ENCODE measurements at places on chromosomes 13 and 19.

DNA sequence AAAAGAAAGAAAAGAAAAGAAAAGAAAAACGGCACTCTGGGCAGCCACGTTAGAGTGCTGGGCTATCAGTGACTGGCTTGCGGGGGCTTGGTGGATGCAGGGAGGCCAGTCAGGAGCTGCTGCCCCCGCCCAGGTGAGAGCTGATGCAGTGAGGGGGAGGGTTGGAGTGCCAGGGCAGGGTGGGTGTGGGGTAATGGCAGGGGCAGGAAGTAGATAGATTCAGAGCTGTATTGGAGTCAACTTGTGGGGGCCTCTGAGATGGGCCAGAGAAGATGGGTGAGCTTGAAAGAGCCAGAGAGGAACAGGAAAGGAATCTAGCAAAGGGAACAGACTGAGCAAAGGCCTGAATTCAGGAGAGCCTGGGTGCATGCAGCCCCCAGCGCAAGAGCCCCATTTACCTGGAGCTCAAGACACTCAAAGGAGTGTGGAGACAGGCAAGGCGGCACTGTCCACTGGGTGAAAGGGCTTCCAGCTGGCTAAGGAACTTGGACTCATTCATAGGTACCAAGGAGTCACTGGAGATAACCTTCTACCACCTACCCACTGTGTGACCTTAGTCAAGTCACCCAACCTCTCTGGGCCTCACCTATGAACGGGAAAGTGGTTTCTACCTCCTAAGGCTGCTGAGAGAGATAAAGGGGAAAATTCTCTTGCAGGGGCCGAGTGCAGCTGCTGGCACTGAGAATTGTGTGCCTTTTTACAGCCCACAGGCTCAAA, 20.2 kb downstream of the VSTM2B start:
- no peak for DNase-seq

GRCh38 chr19:4327877-4328242, 10.8 kb downstream of the STAP2 start:
- no peak for DNase-seq

DNA sequence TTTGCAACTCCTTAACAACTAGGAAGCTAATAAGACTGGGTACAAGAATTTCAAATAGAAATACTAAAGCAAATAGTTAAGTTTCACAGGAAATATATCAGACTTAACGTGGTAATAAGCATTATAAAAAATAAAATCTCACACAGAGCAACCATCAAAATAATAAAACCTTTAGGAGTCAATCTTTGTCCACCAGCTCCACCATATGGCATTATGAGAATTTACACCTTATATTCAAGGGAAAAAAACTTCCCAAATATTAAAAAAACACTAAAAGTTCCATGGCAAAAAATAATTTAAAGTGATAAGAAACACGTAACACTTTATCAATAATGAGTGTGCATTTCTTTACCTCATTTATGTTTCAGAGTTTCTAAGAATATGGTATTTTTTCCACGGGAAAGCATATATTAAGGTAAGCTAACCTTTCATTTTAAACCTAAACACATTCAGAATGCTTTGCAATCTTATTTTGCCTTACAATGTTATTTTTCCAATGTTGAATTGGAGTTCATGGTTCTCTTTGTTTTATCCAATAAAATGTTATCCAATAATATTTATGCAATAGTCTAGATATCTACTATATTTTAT, 423.2 kb upstream of the SGCG start:
- DNase-seq, result no peak

DNA sequence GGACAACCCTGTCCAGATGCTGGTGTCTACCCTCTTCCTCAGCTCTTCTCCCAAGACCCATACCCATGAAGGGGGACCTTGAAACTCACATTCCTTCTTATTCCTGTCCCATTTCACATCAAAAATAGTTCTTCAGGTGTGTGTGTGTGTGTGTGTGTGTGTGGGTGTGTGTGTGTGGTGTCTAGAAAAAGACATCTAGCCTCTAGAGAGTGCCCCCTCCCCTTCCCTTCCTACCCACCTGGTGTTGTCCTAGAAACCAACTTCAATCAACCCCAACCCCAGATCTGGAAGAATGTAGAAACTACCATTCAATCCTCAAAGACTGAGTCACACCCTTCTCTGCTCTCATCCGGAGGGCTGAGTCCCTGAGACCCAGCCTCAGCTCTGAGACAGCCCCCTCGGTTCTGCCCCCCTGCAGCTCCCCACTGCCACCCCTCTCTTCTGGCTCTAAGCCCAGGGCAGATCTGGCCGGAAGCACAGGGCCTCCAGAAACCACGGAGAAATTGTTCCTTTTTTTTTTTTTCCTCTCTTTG, 3.5 kb downstream of the KCNN4 start:
- DNase-seq, result no peak

DNA sequence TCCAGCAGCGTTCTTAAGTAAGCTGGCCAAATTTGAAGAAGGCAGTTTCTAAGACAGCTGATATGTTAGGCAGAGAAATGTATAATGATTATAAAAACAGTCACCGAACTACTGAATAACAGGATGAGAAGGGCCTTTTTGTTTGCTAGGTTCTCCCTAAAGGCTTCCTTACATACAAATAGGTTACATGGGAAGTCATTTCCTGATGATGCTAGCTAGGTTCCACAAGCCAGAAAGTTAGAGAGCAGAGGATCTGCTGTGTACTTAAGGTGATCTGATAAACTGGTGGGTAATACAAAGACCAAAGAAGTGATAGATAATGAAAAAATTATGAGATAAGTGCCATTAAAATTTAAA, 139.7 kb downstream of the VWA8 start:
- no peak for DNase-seq

- DNase-seq, result no peak
Observed at GRCh38 chr19:3547767-3548282, 8.9 kb downstream of the TEKTIP1 start.

DNA sequence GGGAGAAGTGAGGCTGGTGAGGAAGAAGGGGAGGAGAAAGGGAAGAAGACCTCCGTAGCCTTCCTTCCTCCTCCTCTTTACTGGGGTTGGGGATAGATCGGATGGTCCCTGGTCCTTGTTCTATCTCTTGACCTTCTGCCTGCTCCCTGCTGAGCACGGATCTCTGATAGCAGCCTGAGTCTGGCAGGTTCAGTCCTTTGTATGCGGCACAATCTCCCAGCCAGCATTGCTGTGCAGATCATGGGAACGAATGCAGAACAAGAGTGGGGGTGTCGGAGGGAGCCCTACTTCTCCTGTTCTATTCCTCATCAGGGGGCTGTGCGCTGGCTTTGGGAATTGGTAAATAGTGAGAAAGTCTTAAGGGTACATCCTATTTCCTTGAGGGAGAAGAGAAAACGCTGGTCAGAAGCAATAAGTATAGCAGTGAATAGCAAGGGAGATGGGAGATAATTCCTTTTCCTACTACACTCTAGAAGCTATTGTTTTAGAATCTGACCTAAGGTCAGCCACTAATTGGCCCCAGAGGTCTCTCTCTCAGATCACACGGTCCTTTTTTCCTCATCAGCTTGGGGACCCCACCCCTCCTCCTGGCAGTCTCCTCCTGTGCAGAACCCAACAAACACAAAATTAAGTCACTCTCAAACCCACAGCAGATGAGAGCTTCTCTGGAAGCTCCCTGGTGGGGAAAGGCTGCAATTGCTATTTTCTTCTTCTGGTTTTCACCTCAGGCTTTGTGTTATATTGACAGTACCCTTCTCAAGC, 41.0 kb downstream of the KL start:
- no peak for DNase-seq

GRCh38 chr13:21850013-21851006, 179.4 kb downstream of the FGF9 start:
- no peak for DNase-seq

GRCh38 chr19:44891016-44891882, at the start of gene TOMM40:
Gene TOMM40 (plus strand): TSS chr19:44891254. CDS start chr19:44891416, 162 bp downstream.
- peak; percentile 100 for DNase-seq

GRCh38 chr13:28704282-28704681, 14.5 kb downstream of the SLC46A3 start:
- DNase-seq, result no peak

DNA sequence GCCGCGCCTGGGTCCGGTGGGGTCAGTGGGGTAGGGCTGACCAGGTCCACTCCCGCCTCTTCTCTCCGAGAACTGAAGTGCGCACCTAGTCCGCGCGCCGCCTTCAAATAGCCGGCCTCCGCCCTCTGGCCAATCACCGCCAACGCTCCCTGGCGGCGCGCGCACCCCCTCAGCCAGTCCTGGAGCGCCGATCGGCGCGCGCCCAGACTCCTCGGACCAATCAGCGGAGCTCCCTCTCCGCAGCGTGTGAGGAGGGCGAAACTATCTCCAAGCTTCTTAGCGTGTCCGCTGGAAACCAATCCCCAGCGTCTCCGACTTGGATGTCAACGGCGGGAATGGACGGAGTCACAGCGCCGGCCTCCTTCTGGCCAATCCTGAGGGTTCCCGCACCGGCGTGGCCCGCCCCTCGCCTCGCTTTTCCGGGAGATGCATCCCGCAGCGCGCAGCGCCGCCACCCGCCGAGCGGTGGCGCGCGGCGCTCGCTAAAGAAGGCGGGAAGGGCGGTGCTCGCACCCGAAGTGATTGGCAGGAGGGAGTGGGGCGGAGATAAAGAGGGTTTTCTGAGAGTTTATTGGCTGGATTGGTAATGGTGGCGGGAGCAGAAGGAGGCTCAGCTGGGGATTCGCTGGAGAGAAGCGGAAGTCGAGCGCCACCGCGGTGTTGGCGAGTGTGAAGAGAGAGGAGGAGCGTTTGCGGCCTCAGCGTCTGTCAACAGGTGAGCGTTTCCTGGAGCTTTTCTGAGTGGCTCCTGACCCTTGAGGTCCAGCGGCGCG, at the start of gene ASF1B:
Gene ASF1B (minus strand): TSS at position 81 of the 773 bp plus-strand sequence. CDS start 133 bp downstream, outside the sequence.
- peak; percentile 93 for DNase-seq

GRCh38 chr19:37251308-37252229, 33.6 kb downstream of the ZNF383 start:
- DNase-seq, result no peak

GRCh38 chr13:20439261-20439660, 86.4 kb downstream of the CRYL1 start:
- DNase-seq, result no peak

- no peak for DNase-seq
Observed at GRCh38 chr13:73136776-73137175, 78.0 kb downstream of the KLF5 start.

- DNase-seq, result no peak
Observed at GRCh38 chr19:38375098-38375493, 725 bp downstream of the PSMD8 start.

GRCh38 chr19:8504171-8504570, 1.7 kb upstream of the PRAM1 start:
- no peak for DNase-seq

DNA sequence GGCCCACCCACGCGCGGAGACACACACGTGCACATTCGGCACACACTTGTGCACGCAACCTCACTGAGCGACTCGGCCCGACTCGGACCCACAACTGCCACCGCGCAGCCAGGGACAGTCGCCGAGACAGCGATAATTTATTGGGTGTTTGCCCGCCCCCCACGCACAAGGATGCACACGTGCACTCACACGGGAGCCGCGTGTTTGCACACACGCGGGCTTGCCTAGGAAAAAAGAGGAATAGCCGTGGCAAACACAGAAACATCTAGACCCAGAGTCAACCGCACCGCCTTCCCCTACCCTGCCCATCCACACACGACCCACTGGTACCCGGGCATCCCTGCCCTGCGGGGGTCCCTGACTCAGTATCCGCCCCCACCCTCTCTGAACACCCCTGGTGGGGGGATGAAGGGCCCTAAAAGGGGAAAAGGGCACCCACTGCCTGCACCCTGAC, 1.1 kb upstream of the SSBP4 start:
- DNase-seq, result no peak

- DNase-seq, result no peak
Observed at GRCh38 chr19:51592521-51592920, 21.4 kb downstream of the ZNF175 start.

GRCh38 chr13:72757792-72758535, 23.7 kb downstream of the DIS3 start:
- no peak for DNase-seq

- no peak for DNase-seq
Observed at GRCh38 chr13:56317841-56318240, 822.9 kb upstream of the PRR20A start.

DNA sequence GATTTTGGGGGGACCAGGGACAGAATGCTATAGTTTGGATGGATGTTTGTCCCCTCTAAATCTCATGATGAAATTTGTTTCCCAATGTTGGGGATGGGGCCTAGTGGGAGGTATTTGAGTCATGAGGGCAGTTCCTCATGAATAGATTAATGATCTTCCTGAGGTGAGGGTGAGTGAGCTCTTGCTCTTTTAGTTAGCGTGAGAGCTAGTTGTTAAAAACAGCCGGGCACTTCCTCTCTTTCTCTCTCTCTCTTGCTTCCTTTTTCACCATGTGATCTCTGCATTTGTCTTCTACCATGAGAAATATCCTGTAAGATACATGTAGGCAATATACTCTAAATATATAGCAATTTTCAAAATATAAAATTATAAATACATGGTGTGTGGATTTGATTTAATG, 290.8 kb upstream of the PCDH9 start:
- DNase-seq, result no peak
